Posterior cingulate gyrus (tissue), 11 donors: ENCODE measurements at places on chromosomes 6 and 20.
A peak's percentile ranks its signal among the peaks of the same experiment; 100 is the strongest.

DNA sequence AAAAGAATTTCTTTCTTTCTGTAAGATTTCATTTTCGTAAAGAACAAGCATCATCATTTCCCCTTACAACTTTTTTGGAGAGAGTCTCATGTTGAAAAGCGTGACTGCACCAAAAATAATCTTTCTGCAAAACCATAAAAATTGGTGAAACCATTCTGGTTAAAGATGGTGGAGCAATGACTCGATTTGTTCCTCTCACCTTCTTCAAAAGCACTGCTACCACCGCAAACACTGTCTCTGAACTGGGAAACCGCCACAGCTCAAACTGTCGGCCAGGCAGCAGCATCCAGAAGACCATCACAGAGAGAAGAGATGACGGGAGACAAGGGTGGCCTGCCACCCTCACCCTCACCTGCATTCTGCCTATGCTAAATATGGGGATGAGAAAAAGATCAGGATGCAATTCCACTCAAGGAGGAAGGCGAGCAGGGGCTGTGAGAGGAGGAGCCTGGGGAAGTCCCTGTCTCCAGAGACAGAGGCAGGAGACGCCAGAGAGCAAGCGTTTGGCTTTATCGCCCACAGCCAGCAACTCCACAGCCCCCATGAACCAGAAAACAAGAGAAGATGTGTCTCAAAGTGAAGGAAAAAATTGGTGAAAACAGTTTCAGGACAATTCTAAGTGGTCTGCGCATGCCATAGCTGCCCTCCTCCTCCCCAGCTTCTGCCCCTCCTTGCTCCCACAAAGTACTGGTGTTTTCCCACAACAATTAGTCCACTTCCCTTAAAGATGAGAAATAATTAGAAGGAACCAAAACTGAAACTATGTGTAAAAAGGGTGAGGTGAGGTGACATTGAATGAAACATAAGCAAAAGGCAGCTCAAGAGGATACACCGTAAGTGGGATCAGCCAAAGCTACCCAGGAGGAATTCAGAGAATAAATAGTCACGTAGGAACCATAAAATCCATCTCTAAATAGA lies 255.5 kb downstream of the KIF16B start:
- peak; percentile 70 for DNase-seq

DNA sequence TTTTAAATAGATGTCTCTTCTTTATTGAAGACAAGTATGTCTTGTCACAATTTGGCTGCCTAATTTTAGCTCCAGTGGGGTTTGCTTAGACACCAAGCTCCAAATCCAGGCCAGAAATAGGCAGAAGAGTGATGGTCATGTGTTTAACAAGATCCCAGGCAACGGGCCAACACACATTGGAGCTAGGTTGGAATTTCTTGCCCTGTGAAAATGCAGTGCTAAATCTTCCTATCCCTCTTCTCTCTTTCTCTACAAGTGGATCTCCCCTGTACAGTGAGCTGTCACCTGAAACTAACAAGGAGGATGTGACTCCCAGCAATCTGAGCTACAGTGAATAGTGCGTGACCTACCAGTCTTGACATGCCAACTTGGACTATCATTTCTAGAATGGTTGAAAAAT lies 65.3 kb upstream of the VGLL2 start:
- no peak for DNase-seq

DNA sequence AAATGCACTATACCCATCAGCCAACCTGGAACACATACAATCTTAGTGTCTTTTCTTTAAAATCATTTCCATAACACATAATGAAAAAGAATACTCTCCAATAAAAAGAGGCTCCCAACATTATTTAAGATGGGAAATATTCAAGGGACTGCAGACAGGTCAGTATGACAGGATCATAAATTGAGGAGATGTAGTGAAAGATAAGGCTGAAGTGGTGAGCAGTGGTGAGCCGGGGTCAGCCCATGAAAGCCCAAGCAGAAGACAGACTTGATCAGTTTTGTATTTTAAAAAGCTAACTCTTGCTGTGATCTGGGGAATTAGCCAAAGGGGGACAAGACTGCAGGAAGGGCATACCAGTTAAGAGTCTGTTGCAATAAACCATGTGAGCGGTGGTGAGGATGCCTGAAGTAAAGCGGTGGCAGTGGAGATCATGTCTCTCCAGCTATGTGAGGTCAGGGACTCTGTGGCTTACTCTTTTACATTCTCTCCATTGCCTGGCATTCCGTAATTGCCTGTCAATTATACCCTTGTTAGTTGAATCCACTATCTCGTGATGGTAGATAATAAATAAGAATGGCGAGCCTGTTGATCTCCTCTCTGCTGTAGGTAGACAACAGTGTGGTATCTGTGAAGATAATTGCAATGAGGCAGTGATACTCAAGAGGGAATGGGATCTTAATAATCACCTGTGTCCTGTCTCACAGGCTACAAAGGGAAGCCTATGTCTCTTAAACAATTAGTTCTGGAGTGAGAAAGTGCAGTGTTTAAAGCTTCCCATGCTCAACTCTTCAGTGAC lies 97.4 kb downstream of the FILIP1 start:
- no peak for DNase-seq

GRCh38 chr20:44231713-44232468 lies 15.2 kb upstream of the GDAP1L1 start:
- no peak for DNase-seq

DNA sequence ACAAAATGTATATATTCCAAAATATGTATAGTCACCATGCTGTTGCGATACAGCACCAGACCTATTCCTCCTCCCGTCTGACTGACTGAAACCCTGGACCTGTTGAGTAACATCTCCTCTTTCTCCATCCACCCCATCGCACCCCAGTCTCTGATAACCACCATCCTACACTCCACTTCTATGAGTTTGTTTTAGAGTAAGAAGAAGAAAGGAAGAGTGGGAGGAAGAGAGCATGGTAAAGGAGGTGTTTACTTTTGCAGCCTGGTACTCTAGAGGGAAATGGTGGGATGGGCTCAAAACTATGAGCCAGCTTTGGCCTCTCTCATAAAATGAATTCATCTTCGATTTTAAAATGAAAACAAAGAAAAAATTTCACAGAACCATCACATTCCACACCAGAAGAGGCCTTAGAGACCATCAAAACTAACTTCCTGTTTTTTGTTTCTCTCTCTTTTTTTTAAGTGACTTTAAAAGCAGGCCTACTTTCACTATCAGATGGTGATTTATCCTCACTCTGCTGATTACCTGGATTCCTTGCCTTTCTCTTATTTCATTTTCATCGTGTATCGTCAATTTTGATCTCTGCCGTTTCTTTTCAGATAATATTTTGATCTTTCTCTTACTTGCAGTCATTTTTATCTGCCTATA lies 16.8 kb upstream of the FUCA2 start:
- DNase-seq: no peak

DNA sequence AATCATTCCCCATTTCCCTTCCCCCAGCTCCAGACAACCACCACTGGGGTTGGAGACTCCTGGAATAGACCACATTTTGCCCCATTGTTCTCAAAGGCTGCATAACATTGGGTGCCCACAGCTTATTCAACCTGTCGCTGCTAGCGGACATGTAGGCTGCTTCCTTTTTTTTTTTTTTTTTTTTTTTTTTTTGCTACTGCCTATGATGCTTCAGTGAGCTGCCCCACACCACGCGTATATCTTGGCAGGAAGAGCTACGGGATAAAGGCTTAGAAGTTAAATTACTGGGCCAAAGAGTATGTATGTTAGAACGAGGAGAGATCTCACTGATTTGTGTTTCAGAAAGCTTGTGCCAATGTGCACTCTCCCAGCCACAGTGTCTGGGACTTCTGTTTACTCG lies 7.0 kb downstream of the LBP start:
- DNase-seq: no peak

DNA sequence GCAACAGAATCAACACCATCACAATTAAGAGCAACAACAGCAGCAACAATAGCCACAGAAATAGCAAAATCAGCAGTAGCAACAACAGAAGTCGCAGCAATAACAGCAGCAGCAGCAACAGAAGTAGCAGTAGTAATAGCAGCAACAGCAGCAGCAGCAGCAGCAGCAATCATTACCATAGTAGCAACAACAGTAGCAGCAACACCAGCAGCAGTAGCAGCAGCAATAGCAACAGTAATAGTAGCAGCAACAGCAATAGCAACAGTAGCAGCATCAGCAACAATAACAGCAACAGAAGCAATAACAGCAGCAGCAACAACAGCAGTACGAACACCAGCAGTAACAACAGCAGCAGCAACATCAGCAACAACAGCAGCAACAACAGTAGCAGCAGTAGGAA lies 39.8 kb downstream of the SLC22A2 start:
- no peak for DNase-seq

DNA sequence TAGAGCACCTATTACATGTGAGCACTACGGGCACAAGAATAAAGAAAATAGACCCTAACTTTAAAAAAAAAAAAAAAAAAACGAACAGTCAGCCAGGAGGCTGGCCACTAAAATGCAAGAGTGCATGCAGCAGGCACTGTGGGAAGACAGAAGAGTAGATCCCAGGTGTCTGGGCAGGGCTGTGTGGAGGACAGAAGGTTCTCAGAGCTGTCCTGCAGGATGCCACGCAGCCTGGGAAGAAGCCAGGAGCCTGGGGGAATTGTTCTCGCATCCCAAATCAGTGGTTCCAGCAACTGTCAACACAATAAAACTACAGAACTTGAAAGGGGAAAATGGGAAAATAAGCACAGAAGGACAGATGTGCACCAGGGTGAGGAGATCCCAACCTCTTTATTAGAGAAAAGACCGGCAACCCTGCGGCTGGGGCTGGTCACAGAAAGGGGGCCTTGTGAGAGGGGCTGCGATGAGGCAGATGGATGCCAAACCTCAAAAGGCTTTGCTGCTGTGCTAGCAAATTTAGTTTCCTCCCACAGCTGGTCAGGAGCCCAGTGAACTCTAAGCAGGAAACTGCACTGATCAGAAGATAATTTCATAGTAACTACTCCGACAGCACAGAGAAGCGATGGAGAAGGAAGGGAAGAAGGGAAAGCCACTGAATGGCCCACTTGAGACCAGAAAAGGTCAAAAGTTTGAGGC lies 30.9 kb downstream of the MAP3K5 start:
- peak; percentile 42 for DNase-seq

- peak; percentile 88 for DNase-seq
Measured at GRCh38 chr20:63223121-63223825, 7.3 kb upstream of the YTHDF1 start.
